ENCODE measurements at places on chromosomes 7 and 10.

GRCh38 chr7:82441669-82442478 is 1.7 kb downstream of the CACNA2D1 start:
- no peak for DNase-seq

- no peak for DNase-seq
Observed at GRCh38 chr10:119333146-119333792, 125.9 kb downstream of the GRK5 start.

DNA sequence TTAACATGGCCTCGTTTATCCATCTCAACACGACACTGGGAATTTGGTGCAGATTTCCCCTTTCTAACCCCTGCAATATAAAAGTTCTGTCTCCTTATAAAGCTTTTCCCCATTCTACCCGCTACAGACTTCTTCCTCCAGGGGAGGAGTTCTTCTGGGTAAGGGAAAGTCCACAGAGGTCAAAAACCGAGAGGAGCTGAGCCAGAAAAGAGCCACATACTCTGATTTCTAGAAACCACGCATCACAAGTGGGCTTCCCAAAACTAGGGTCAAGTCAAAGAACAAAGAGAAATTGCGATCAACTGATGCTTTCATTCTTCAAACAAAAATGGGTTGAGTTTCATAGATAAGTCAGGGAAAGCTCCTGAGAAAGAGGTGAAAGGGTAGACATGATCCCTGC is 6.8 kb downstream of the IL6 start:
- no peak for DNase-seq

DNA sequence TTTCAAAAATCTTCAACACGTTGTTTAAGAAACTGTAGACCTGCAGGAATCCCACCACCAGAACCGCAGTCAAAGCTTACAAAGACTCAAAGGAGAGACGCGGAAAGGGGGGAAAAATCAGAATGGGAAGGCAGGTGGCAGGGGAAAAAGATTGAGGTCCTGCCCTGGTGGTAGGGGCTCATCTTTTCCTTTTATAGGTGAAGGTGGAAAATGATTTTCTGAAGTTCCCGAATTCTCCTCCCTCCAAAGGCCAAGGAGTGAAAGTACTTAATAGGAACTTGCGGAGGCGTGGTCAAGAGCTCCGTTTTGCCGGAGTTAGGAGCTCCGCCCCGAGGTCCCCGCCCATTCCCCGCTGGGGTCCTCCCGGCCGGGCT is 724 bp downstream of the BBIP1 start:
- peak; percentile 96 for DNase-seq

DNA sequence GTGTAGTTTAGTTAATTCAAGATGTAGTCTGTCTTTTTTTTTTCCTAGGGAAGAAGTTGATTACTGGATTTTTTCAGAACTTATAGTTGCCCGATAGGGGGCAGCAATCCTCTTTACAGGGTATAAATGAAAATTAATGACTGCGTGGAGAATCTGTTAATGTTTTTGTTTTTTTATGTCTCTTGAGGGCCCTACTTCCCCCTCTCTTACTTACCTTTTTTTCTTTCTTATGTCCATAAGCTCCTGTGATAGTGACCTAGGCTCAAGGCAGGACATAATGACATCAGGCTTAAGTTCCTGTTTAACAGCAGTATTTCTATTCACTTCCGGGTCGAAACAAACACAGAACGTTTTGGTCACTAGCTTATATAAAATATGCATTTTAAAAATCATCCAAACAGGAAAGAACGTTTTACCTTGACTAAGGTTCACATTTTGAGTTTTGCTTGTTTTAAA is 18.8 kb downstream of the CDC123 start:
- no peak for DNase-seq

- DNase-seq: no peak
Observed at GRCh38 chr10:6543431-6544005, 36.6 kb downstream of the PRKCQ start.

- DNase-seq: no peak
Observed at GRCh38 chr7:13945670-13946069, 43.8 kb downstream of the ETV1 start.

DNA sequence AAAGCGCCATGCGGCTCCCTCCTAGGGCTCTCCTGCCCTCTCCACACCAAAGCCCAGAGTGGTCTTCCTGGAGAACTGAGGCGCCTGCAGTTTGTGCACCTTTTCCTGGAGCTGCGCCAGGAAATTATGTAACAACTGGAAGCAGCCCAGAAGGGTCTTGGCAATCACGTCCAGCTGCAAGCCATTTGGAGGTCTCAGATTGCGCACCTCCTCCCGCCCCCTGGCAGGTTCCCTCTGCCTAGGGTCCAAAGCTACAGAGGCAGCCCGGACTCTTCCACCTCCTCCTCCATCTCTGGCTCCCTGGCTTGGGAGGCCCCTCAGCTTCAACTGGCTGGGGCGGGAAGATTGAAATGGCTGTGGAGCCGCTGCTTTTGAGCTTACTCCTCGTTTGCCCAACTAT is 34.0 kb upstream of the SFTPD start:
- DNase-seq: no peak

DNA sequence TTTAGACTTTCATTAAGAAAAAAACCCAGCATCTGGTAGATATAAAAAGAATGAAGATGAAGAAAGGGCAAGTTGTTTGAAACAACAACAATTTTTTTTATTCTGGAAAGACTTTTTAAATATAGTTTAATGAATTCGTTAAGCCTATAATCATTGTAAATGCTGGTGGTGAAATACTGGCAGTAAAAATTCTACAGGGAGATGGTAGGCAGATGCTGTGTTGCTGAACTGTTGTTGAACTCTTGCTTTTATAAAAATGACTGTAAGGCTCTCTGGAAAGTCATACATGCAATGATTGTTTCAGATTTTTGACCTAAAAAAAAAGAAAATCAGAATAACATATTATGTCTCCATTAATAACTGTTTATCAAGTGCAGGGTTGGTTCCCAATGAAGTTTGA is 39.0 kb downstream of the SCIN start:
- no peak for DNase-seq

DNA sequence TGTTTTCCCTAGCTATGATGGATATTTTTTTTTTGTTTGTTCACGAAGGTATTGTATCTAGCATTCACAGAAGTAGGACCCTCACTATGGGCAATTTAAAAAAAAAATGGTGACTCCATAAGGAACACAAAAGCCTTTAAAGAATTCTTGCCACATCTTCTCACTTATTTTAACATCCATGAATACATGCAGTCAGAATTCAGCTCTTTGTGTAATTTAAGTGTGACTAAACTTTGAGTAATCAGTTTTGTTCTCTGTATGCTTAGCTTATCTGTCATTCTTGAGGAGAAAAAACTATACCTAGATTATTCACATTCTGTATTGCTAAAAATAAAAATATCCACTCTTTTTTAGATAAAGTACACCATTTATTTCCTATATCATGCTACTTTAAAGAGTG is 313.2 kb upstream of the KCND2 start:
- no peak for DNase-seq

GRCh38 chr7:129790136-129790535 is 162.6 kb downstream of the UBE2H start:
- no peak for DNase-seq

GRCh38 chr10:60511477-60512229 is 122.0 kb upstream of the ANK3 start:
- DNase-seq: no peak

DNA sequence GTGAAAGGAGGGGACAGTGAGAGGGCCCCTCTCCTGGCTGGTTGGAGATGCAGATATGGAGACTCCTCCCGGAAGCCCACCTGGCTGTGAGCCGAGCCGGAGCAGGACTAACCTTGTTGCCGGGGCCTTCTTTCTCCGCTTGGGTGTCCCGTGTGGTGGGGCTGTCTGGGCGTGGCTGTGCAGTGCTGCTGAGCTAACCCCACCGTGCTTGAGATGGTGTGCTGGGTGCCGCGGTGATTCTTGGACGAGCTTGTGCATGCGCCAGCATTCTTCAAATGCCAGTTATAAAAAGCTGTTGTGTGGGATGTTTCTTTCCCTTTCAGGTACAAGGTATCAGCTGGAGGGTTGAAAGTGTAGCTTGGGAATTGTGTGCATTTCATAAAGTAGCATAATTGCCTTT is 48.8 kb downstream of the DAGLB start:
- no peak for DNase-seq

DNA sequence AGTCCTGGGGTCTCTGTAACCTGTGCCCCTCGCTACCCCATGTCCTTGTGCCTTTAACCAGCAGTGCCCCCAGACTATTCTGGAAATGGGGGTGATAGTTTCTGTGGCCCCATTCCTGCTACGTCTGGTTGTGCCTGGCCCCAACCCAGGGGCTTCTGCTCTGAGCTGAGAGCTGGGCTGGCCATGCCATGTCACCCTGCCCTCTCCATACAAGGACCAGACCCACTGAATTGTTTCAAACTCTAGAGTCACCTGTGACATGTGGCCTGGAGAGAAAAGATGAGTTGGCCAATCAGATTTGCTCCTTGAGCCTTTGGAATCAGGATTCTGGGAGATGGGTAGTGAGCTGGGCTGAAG is 108.6 kb downstream of the GRK5 start:
- DNase-seq: no peak

DNA sequence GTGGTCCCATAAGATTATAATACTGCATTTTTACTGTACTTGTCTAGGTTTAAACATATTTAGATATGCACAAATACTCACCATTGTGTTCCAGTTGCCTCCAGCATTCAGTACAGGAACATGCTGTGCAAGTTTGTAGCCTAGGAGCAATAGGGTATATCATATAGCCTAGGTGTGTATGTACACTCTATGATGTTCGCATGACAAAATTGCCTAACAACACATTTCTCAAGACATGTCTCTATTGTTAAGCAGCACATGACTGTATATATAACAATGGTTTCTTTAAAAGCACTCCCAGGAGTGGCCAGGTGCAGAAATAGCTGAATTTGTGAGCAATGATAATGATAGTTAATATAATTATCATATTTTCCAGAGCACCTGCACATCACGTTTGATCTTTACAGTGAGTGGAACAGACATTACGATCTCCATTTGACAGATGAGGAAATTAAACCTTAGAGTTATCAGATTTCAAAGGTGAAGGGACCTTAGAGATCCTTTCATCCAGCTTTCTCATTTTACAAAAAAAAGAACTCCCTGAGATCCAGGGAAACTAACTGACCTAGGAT is 99.2 kb upstream of the PDCD4 start:
- DNase-seq: no peak

DNA sequence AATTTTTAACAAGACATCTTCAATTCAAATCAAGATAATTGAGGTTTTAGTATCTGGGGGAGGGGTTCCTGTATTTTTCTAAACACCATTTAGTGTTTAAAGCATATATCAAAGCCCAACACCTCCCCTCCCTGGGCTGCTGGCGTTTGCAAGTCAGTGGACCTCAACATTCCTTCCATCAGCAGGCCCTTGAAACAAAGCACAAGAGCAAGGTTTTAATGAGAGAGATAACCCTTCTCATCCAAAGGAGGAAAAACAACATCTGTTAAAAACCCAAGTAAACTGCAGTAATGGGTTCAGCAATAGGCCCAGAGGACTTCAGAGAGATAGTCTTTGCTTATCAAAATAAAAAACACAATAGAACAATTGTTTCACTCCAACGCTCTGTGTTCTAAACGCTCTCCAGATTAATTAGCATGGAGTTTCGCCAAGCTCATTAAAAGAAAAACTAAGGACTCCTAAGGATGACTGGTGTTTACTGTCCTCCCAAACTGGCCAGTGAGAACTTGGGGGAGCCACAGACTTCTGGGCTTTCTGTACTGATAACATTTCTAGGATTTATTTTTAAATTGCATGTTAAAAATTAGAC is 2.5 kb downstream of the JCAD start:
- DNase-seq: no peak

- DNase-seq: no peak
Observed at GRCh38 chr7:70920876-70921275, 211.1 kb upstream of the GALNT17 start.

- DNase-seq: no peak
Observed at GRCh38 chr7:71625545-71625944, 493.6 kb downstream of the GALNT17 start.

DNA sequence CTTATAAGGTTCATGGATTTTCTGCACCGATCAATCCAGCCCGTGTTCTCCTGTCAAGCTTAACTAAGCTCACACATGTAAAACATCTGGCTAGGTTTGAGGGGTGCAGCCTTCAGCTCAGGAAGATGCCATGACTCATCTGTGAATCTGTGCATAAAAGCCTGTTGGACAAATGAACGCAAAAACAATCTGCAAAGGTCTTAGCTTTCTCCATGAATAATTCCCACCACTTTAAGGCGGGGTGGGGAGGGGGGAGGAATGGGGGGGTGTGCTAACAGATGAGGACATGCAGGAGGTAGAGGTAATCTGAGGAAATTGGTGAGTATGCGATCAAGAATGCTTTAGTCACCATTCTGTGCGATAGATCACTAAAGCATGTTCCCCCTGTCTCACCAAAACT is 4.8 kb downstream of the DOCK4 start:
- DNase-seq: no peak
